ENCODE measurements at places on chromosomes 3 and 15.

- DNase-seq = no peak
These were observed 3.5 kb downstream of the MYZAP start for GRCh38 chr15:57595011-57595866.

DNA sequence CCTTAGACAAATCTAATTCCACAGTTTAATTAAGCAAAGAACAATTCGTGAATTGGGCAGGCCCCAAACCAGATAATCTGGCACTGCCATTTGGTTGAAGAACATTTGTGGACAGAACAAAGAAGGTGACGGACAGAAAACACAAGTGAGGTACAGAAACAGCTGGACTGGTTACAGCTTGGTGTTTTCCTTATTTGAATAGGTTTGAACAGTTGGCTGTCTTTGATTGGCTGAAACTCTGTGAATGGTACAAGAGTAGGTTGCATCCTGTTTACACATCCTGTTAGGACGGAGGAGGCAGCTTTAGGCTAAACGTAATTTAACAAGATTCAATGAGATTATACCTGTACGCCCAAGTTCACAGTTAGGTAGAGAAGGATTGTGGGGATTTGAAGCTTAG lies 114.4 kb downstream of the LPP start:
- DNase-seq = no peak

- no peak for DNase-seq
These were observed 212.7 kb downstream of the C3orf38 start for GRCh38 chr3:88362428-88362827.

- no peak for DNase-seq
These were observed 83.2 kb upstream of the ALDH1L1 start for GRCh38 chr3:126263539-126263938.
